AG20443 (cell line): ENCODE measurements at places on chromosomes 2 and 18.

DNA sequence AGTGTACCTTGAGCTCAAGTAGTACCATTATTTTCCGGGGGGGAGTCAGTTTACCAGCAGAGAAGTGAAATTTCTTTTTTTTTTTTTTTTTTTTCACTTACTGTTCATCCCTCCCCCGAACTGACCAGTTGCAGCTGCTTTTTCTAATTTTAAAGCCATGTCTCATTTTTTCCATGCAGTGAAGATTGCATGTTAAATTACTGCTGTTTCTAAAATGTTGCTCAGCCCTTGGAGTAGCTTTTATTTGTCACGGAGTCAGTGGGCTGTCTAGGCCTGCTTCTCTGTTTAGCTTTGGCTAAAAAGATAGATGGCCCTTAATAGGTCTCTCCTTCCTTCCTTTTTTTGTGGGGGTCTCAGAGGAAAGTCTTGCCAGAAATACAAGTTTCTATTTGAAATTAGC, 70.2 kb downstream of the NGEF start:
- peak; percentile 24 for DNase-seq

- peak; percentile 57 for DNase-seq
Observed at GRCh38 chr2:12416600-12416999, 300.1 kb upstream of the TRIB2 start.

DNA sequence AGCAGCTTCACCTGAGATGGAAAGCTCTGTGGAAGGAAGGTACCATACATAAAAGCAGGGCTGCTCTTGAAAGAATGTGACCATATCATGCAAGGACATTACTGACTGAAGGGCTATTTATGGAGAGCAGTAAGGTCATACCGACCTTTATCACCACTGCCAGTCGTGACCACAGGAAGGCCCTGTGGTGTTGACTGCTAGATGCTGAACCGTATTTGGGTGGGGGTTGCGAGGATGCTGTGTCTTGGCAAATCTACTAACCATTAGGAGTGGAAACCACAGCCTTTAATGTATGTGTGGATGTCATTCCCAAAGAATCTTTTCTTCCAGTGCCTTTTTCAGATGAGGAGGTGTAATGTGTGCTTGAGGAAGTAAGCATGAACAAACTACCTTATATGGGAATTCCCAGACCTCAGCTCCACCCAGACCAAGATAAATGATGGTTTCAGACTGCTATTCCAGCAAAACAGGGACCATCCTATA, 60.8 kb downstream of the LIMS1 start:
- peak; percentile 54 for DNase-seq

DNA sequence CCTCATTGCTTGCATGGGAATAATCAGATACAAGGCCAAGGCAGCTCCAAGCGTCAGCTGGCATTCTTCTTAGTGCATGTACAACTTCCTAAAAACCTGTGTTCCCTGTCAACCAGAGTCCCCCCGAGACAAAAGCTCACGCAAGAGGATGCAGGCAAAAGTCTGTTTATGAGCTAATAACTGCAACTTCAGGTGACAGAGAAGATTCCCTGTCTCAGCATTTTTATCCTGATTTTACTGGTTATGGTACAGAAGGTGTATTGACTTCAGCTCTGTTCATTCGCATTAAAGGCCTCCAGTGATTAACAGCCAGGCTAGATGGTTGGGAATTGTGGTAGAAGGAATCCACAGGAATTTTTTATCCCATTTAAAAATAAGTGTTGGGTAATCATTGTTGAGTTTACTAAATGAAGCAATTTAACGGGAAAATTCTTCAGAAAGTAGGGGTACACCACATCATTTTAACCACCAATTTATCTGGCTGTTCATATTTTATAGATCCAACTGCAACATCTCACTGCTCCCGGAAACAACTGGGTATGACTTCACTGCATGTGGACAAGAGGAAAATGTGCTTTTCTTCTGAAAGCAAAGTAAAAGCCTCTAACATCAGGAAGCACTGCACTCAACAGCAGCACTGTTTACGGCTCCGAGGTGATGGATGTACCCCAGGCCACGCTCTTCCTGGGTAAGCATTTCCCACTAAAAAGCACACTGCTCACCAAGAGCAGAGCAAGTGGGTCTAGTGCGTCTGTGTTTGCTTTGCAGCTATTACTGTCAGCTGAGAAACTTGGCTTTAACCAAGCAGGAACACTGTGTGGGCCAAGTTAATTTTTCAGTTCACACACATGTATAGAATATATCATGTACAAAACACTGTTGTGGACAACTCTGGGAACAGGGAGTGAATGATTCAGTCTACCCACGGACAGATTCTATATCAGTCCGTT, 31.9 kb downstream of the CCBE1 start:
- peak; percentile 24 for DNase-seq

- no peak for DNase-seq
Observed at GRCh38 chr2:240963065-240963867, 35.2 kb upstream of the SNED1 start.

- no peak for DNase-seq
Observed at GRCh38 chr2:122445003-122445402, 689.6 kb downstream of the TSN start.

- DNase-seq: no peak
Observed at GRCh38 chr2:197985029-197985638, 180.7 kb downstream of the PLCL1 start.

DNA sequence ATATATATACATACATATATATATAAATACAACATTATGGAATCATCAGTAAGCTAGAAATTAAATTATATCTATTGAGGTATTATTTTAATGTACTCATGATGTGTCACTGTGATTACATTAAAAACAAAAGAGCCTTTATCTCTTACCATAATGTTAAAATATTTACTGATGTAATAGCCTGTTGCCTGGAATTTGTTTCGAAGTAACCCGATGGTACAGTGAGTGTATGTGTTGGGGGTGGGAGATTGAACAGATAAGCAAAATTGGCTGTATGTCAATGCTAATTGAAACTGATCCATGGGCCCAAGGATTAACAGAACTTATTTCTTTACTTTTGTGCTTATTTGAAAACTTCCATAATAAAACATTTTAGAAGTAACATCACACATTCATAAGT, 1473.2 kb downstream of the LRP1B start:
- no peak for DNase-seq

DNA sequence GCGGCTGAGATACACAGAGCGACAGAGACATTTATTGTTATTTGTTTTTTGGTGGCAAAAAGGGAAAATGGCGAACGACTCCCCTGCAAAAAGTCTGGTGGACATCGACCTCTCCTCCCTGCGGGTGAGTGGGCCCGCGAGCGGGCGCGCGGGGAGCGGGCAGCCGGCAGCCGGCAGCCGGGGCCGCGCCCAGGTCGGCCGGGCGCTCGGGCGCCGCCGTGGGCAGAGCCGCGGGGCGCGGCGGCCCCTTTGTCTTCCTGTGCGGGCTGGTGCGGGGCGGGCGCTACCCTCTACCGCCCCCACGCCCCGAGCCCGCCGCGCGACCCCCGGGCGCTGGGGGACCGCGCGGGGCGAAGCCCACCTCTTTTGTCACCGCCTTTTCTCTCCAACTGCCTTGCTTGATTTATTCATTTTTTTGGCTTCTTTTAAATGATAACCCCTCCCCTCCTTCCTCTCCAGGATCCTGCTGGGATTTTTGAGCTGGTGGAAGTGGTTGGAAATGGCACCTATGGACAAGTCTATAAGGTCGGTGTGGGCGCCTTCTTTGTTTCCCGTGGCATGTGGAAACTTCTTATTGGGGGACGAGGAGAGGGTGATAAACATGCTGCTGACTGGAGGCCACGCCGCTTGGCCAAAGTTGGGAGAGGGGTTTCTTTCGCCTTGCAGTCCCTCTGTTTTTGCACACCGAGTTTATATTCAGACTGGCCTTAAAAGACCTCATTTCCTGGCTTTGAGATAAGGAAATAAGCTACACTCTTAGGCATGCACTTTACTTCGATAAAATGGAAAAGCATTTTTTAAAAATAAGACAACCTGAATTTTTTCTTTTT, 722 bp downstream of the MAP4K4 start:
- DNase-seq: peak; percentile 57

DNA sequence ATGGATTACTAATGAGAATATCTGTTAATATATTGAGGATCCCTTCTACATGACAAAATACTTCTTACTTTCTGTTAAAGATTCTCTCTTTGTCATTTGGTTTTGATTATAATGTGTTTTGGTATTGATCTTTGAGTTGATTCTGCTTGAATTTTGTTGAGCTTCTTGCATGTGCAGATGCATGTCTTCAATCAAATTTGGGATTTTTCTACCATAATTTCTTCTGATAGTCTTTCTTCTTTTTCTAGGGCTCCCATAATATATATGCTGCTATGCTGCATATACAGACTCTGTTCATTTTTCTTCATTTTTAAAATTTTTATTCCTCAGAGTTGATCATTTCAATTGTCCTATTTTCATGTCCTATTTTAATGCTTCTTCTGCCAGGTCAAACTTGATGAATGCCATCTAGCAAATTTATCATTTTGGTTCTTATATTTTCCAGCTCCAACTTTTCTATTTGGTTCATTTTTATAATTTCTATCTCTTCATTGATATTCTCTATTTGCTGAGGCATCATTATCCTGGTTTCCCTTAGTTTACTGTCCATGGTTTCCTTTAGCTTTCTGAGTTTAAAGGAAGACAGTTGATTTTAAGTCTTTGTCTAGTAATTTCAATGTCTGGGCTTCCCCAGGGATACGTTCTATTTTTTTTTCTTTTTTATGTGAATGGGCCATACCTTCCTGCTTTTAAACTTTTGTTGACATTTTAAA, 244.7 kb downstream of the WDPCP start:
- DNase-seq: no peak

DNA sequence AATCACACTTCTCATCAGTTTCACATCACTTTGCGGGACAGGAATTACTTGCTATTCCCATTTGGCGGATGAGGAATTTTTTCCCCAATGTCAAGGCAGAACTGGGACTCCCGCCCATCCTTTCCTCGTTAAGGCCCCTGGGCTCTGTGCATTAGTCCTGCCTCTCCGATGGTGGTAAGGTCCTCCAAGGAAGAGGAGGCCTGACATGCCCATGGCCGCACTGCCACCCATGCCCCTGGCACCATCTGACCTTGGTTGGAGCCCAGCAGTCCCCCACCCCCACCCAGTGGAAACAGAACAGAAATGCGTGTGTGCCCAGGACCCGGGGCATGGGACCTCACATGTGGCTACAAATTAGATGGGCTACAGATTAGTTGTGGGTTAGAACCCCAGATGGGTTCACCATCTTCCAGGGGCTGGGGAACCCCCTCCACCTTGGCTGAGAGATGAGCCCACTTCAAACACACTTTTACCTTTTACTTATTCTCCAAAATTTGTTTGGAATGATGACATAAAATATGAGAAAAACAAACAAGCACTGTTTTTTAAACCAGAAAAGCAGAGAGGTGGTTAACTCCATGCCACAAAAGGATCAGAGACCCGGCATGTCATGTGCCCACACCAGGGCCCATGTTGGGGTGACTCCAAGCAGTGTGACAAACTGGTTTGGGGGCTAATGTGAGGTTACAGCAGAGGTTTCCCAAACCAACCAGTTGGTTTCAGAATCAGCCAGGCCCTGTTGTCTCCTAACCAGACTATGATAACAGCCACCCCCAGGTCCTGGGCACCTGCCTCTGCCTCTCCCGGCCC, 11.0 kb upstream of the DUSP2 start:
- DNase-seq: no peak

- no peak for DNase-seq
Observed at GRCh38 chr18:4017480-4017879, 437.6 kb downstream of the DLGAP1 start.
